ENCODE measurements at places on chromosomes 5 and 9.

DNA sequence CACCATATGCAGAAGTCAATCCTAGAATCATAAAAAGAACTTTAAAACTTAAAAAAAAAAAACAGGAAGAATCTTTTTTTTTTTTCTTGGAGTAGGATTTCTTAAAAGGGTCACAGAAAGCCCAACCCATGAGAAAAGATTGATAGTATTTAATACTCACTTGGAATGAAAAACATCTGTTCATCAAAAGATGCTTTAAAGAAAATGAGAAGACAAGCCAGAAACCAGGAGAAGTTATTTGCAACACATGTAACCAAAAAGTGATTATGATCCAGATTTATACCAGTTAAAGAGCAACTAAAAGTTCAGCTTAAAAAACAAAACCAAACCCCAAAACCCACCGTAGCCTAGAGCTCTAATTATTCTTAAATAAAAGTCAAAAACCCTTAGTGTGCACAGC is 69.3 kb downstream of the TLE4 start:
- no peak for DNase-seq

DNA sequence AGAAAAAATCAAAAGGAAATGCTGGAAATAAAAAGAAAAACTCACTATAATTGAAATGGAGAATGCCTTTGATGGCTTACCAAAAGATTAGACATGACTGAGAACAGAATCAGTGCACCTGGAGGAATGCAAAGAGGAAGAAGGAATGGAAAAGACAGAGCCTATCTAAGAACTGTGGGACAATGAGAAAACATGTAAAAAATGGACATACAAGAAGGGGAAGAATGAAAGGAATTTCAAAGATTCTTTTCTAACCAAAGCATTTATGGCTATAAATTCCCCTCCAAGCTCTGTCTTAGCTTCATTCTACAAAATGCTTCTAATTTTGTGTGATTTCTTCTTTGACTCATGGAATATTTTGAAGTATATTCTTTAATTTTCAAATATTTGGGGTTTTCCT is 47.5 kb upstream of the CLK4 start:
- no peak for DNase-seq

- DNase-seq, result no peak
These were observed 39.9 kb upstream of the IL17B start for GRCh38 chr5:149418910-149419531.

DNA sequence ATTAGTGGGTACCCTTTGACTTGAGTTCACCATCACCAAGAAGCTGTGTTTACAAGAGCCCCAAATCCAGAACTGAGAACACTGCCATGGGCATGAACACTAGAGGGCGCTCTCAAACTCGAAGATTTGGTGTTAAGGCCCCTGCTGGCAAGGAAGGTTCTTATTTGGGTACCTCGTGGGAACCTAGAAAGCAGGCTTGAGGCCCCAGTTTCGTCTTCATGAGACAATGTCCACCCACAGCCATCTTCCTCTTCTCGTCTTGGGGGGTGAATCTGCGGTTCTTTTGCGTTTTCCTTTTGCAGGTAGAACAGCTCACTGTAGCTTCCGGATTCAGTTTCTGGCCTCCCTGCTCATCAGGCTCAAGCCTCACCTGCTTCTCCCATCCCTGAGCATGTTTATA is 184.0 kb downstream of the SEMA5A start:
- no peak for DNase-seq

DNA sequence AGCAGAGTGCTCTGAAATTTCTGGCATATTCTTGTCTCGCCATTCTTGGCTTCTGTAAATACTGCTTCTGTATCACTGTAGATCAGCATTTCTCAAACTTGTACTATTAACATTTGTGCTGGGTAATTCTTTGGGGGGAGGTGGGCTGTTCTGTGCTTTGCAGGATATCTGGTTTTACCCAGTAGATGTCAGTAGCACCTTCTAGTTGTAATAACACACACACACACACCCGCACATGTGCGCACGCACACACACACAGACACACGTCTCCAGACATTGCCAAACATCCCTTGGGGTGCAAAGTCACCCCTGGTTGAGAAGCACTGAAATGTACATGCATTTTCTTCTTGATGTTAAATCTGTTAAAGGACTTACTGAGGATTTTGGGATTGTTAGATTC is 304.1 kb downstream of the MAT2B start:
- DNase-seq, result no peak

DNA sequence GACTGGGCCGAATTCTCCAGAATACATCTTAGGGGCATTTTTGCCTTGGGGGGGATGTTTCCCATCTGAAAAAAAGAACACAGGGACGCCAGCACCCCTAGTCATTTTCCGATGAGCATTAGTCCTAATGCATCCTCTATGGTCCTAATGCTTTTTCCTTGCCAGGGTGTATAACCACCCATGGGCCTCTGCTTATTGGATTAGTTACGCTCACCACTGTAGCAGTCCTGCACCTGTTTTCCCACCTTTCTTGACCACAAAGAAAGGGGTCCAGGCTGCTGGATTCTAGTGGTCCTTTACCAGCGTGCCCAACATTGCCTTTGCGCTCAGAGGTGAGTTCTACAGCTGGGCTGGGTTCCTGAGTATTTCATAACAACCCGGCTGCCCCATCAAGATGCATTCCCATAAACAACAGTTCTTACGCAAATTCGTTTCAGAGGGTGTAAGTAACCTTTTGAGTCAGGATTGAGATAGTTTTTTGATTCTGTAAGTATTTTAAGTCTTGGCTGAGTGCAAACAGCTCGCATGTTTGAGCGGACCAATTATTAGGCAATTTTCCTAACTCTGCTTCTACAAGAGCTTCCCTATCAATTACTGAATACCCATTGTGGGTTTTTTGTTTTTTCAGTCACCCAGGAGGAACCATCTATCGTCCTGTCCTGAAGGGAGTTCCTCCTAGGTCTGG is 135.1 kb downstream of the DROSHA start:
- no peak for DNase-seq

DNA sequence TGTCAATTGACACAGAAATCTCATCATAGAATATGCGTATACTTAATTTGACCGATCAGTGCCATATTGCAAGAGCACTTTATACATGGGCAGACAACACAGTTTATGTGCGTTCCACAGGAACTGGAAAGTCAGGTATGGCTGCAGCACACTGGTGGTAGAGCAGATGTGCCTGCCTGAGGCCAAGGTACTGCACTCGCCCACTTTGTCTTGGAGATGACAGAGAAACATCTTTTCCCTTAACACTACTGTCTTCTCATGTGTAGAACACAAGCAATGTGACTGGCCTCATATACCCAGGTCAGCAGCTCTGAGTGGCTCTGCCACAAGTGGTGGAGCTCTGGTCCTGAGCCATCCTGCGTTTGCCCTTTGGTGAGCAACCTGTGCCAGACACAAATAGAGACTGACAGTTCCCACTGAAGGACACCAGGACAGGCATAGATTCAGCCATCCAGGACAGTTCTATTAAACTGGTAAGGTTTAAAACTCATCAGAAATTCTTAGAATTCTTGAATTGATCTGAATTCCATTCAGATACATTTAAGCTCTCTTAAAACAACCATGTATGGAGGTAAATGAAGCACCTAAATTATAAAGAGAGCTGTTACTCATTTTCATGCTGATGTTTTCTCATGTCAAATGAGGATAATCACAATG is 21.0 kb upstream of the PPP2CA start:
- DNase-seq, result no peak

DNA sequence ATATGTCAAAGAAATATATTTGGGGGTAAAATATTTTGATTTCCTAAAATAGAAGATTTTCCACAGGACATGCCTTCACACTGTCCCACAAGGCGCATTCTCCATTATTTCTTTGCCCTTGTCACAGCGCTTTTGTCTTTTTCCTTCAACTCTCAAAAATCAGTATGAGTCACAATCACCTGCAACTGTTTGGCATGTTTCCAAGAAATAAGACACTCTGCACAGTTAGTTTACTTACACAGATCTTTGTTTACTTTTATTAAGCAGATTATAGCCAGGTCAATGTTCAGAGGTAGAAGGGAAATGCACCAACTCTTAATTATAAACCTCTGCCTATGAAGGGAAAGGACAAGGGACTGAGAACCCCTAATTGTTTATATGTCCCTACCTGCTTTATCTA is 9.5 kb downstream of the CEMIP2 start:
- no peak for DNase-seq

- DNase-seq, result no peak
These were observed 20.7 kb upstream of the FEM1C start for GRCh38 chr5:115565233-115565632.

- DNase-seq, result no peak
These were observed 69.4 kb downstream of the LMX1B start for GRCh38 chr9:126682928-126683697.

GRCh38 chr9:123814496-123814895 is 115.4 kb downstream of the DENND1A start:
- DNase-seq, result no peak

DNA sequence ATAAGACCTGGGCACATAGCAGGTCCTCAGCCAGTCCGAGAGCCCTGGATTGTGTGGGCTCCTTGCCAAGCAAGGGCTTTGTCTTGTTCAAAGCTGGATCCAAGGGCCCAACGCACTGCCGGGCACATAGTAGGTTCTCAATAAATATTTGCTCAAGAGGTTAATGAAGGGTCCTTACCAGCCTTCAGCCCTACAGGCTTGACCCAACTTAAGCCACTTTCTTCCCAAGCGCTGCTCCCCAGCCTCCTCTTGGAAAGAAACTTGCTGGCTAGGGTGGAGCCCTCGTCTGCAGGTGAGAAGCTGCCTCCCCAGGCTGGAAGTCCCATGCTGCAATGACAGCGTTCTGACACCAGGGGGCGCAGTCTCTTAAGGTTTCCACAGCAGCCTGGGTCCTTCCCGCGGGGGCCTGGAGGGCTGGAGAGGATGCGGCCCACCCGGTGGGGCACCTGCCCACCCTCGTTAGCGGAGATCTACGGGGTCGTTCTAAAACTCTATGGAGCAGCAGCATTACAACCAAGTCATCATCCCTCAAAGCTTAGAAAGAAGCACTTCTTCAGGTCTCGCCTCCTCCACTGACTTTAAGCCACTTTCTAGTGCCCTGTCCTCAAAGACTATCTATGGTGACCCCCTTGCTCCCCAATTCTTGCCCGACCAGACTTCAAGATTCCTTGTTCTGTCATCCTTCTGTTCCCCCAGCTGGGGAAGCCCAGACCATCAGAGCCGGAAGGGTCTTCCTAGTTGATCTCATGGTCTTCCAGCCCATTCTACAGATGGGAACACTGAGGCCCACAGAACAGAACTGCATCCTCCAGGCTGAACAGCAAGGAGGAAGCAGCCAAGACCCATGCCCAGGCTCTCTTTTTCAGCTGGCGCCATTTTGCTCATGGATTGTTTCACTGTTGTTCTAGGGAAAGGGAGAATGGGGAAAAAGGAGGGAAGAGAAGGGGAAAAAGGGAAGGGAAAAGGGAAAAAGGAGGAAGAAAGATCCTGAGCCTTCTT is 115.4 kb downstream of the LHX2 start:
- peak; percentile 29 for DNase-seq

- DNase-seq, result no peak
These were observed 44.7 kb upstream of the NKD2 start for GRCh38 chr5:963673-964531.

DNA sequence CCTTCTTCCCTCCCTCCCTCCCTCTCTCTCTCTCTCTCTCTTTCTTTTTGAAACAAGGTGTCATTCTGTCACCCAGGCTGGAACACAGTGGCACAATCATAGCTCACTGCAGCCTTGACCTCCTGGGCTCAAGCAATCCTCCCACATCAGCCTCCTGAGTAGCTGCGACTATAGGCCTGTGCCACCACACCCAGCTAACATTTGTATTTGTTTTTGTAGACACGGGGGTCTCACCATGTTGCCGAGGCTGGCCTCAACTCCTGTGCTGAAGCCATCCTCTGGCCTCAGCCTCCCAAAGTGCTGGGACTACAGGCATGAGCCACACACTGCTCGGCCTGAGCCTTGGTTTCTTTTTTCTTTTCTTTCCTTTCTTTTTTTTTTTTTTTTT is 45.8 kb downstream of the PLPP7 start:
- DNase-seq, result no peak

- no peak for DNase-seq
These were observed 190.7 kb downstream of the MAPKAP1 start for GRCh38 chr9:125515983-125516940.

DNA sequence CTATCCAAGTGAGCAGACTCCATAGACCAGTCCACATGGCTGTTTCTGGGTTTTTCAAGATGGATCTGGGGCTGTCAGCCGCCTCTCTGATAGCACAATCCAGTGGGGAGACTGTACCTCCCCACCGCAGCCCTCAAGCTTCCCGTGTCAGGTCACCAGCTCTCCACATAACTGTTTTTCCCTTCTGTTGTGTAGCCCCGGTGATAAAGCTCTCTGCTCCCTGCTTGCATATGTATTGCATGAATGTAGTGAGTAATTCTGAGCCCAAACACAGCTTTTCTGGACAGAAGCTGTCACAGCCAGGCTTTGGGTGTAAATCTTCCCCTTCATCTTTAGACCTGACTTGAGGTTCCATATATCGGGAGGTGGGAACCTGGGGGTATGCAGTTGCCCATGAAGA is 23.1 kb upstream of the CFAP157 start:
- DNase-seq, result no peak

- DNase-seq, result no peak
These were observed 164.8 kb downstream of the EPB41L4A start for GRCh38 chr5:112254303-112254702.

GRCh38 chr9:132645711-132646110 is 24.1 kb downstream of the DDX31 start:
- no peak for DNase-seq

DNA sequence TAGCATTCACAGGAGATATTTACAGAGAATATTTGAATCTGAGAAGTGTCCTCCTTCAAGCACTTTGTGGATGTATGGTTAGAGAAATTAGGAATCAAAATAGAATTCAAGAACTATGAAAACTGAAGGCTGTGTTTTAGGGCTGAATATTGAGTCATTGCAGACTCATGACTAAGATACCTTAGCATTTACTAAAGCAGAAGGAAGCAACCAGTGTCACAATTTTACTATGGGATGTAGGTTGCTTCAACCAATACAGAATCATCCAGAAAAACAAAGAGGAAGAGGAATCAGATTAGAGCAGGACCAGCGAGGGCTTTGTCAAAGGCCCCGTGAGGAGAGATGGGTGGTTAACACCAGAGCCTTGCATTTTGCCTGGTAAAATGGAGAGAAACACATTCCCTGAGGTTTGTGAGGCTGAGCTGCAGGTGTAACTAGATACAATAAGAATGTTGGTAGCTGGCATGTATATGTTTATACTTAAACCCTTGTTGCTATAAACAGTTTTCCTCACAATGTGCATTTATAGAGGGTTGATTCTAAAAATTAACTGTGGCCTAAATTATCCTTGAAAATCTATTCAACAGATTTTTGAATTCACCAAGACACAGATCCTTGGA is 518.1 kb downstream of the AGTPBP1 start:
- no peak for DNase-seq

DNA sequence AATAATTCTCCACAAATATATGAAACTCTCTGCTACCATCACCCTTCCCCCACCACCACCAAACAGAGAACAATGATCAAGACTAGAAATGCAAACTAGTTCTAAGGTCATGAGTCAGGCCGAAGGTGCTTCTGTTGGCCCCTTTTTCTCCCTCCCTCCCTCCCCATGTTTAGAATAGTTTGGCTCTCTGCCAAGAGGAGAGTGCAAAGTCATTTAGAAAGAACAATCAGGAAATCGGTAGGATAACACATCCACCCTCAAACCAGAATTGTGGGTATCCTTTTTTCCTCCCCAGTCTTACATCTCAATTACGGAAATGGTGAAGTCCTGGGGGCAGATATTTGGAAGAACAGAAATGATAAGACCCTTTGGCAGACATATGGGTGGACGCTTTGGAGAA is 170.1 kb downstream of the SLF1 start:
- DNase-seq, result no peak
